ENCODE measurements at places on chromosomes 5 and 9. TPM values are rescaled to one million over a fixed set of nuclear protein-coding genes. Genes with fewer than 3 reads are reported as not detected.

PRRX2 gene
- total RNA-seq, result 50.0 TPM

PCDHGB5 gene
- 40.4 TPM for total RNA-seq

HK3 gene
- total RNA-seq, result not detected

CYSRT1 gene
- 0.44 TPM for total RNA-seq

PCDHGA1 gene
- total RNA-seq, result 2.3 TPM

ACSL6 gene
- not detected for total RNA-seq

PCDHAC2 gene
- under 0.01 TPM for total RNA-seq

MLANA gene
- total RNA-seq, result not detected

KIF4B gene
- total RNA-seq, result 0.15 TPM

BTNL8 gene
- not detected for total RNA-seq

ELAVL2 gene
- total RNA-seq, result 0.17 TPM

TTC23L gene
- under 0.01 TPM for total RNA-seq

IRX1 gene
- not detected for total RNA-seq

ARL14EPL gene
- total RNA-seq, result not detected

SOX30 gene
- total RNA-seq, result under 0.01 TPM

FBXO4 gene
- 8.1 TPM for total RNA-seq

RABEPK gene
- total RNA-seq, result 37.7 TPM

TBC1D2 gene
- total RNA-seq, result 5.2 TPM

ANKRD31 gene
- total RNA-seq, result under 0.01 TPM

PCDHB10 gene
- total RNA-seq, result 0.66 TPM

DIPK1B gene
- 2.2 TPM for total RNA-seq

Data from smooth muscle cell of trachea (primary cell).